Thoracic aorta (tissue), 2 donors: ENCODE measurements at places on chromosomes 11 and 22.

DNA sequence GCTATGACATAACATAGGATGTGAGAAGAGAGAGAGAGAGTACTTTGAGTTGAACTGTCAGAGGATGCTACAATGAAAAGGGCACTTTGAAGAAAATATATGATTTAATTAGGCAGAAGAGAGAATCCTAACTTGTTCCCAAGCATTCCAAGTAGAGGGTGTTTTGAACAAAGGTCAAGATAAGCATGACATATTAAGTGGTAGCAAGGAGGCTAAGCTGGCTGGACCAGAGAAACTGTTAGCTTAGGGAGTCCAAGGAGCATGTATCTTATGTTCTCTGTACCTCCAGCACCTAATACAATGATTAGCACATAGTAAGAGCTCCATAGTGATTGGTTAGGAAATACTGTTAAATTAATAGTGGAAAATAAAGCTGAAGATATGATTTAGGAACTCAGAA, 479.6 kb downstream of the TMEM135 start:
- no peak for DNase-seq

GRCh38 chr11:92050305-92050704, 174.3 kb upstream of the FAT3 start:
- DNase-seq = no peak

DNA sequence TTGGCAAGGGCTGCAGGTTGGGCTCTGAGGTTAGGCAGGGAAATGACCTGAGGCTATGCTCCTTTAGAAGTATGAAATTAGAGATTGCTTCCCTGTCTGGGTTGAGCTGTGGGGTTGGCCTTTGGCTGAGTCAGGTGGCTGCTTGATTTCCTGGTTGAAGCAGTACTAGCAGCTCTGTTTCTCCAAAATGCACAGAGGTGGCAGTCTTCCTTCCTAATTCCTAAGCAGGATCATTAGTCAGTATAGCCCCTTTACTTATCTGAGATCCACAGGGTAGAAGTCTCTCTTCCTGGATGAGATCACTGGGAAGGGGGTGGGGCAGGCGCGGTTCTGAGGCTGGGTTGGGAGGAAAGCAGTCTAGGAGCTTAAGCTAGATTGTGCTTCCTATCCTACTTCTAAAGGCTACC, 1917.5 kb downstream of the LRRC4C start:
- DNase-seq = no peak

- DNase-seq = no peak
Measured at GRCh38 chr11:394034-394857, at the start of gene PKP3. Gene PKP3, plus strand, starts transcription at chr11:394209. Its CDS starts 84 bp downstream, at chr11:394293.

DNA sequence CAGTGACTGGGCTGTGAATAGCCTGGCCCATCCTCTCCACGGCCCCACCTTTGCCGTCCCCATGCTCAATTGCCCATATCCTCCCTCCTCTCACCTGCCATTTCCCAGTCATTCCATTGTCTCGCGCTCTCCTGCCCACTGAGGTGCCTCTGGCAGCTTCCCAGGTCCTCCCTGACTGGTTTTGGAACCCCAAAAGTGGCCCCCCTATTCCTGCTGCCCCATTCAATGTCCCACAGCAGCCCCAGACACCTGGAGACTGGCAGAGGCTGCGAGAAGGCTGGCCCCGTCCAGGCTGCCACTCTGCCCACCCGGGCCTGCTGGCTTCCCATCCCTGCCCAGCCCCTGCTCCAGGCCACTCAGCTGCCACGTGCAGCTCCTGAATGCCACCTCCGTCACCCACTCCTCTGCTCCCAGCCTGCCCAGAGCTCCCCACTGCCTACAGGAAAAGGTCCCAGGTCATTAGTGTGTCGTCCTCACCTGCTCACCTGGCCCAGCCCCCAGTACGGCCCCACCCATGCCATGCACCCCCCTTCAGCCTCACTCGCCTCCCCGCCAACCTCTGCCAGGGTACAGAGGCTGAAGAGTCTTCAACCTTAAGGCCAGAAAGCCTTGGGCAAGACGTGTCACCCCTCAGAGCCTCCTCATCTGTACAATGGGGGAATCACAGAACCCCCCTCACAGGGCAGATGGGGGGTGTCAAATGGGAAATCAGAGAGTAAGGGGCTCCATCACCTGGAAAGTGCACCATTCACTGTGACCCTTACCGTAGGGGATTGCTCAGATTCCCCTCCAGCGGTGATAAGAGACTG, 37.5 kb downstream of the KCNJ4 start:
- no peak for DNase-seq

GRCh38 chr11:110883256-110883655, 171.0 kb upstream of the ARHGAP20 start:
- DNase-seq = no peak

DNA sequence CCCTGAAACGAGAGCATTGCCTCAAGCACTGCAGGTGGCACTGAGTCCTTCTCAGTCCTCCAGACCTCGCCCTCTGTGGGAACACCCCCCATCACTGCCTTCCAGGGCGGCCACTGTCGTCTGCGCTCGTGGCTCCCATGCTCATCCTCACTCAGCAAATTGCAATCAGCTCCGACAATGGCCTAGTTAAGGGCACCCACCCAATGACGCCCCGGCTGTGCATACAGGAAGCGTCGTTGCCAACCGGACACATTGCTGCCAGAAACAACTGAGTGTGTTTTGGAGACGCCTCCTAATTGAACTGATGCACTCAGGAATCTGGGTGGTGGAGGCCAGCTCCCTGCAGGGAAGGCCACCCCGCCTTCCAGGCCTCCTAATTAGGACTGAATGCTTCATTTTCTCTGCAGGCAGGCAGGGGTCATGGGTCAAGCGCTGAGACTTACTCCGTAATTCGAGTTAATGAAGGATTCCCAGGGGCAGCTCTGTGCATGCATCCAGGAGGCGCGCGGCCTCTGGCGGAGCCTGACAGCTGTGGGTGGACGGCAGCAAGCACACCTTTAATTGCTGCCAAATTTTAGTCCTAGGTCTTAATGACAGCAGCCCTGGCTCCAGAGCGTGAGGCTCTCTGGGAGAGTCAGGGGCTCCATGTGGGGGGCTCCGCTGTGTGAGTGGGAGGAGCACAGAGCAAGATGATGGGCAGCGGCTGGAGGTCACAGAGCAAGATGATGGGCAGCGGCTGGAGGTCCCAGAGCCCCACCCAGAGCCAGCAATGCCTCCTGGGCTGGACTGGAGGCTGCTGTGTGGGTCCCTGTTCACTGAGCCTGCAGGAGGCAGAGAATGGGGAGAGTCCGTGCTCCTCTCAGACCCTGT, 199.0 kb downstream of the BRD1 start:
- DNase-seq = no peak

GRCh38 chr22:45880091-45880715, 96.8 kb downstream of the WNT7B start:
- DNase-seq = no peak

DNA sequence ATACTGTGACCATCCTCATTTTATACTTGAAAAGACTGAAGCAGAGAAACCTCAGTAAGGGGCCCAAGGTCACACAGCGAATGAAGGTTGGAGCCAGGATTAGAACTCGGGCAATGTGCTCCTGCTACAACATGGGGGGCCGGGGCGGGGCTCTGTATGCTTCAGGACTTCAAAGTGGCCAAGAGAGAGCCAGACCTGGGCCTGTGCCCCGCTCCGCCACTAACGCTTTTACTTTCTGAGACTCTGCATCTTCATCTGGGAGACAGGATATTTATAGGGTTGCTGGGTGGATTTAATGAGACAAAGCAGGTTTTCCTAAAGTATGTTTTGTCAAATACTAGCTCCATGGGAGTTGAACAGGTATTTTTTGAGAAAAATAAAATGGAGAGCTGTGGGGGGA, 33.9 kb upstream of the LYVE1 start:
- no peak for DNase-seq

DNA sequence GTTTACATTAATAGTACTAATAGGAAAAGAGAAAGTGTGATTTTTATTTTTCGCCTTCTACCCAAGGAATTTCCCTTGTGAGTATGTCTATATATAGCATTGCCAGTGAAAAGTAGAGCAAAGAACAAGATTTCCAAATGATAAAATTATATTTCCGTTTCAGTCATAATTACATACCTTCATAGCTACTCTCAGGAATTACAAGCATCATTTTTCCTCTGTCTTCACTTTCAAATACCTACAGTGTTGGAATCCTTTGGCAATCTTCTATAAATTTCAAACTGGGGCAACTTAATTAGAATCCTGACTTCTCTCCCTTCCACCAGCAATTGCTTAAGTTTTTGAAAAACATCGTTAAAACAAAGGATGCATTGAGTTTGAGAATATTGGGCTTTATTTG, 35.5 kb upstream of the SPON1 start:
- DNase-seq = no peak

DNA sequence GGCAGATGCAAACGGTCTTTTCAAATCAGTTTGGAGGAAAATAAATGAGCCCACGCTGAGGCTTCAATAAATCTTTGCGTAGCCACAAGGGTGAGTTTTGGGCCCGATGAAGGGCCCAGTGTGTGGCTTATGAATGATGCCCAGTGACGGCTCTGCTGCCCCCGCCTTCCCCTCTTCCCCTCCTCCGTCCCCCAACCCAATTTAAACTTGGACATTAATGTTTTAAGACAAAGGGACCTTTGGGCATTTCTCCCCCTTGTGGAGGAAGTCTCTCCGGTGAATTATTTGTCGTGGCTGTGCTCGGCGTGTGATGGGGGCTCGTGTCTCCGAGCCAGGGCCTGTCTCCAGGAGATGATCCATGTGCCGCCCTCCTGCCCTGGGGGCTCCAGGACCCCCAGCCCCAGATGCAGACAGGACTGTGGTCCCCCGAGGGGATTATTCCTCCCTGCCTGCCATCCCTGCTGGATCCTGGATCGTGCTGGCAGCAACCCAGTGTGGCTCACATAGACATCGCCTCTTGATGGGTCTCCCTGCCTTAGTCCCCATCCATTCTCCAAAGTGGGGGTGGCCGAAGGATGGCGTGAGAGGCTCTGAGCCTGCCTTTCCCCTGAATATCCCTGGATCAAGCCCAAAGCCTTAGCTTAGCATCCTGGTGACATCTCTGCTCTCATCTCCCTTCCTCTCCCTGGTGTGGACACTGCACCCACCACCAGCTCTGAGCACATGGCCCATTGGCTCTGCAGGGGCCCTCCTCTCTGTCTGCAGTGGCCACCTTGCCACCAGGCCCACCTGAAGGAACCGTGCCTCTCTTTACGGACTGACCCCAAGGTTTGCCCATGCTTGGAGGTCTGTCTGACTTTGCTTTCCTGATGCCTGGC, 56.4 kb downstream of the SMIM38 start:
- no peak for DNase-seq
